ENCODE measurements at places on chromosomes 1 and 21. TPM values are rescaled to one million over a fixed set of nuclear protein-coding genes. Genes with fewer than 3 reads are reported as not detected.

The PLEKHN1 gene
- total RNA-seq: 4.0 TPM

The PBX1 gene
- total RNA-seq: 0.86 TPM

The GJB3 gene
- 274 TPM for total RNA-seq

The MFAP2 gene
- 91.4 TPM for total RNA-seq

The GUCA2B gene
- total RNA-seq: not detected

The ZNF692 gene
- 24.7 TPM for total RNA-seq

The RNU1-4 gene
- under 0.01 TPM for total RNA-seq

The GJB4 gene
- total RNA-seq: 5.5 TPM

The ACTL8 gene
- total RNA-seq: not detected

The CDC73 gene
- 12.3 TPM for total RNA-seq

The SYNC gene
- 8.7 TPM for total RNA-seq

The NDUFS2 gene
- total RNA-seq: 120 TPM

The OR14K1 gene
- total RNA-seq: not detected

The SEMA6C gene
- total RNA-seq: 0.84 TPM

The DMBX1 gene
- total RNA-seq: not detected

The PGLYRP4 gene
- 0.55 TPM for total RNA-seq

The ZBTB8A gene
- total RNA-seq: 4.1 TPM

The ZNF593OS gene
- total RNA-seq: not detected

The TMEM269 gene
- not detected for total RNA-seq

The EFNA4 gene
- 14.4 TPM for total RNA-seq

The FCAMR gene
- not detected for total RNA-seq

The CD164L2 gene
- total RNA-seq: 0.65 TPM

The MANEAL gene
- 0.78 TPM for total RNA-seq

The IL20 gene
- 13.7 TPM for total RNA-seq

The LCE2A gene
- total RNA-seq: not detected

The COL6A2 gene
- total RNA-seq: 5.5 TPM

The TRIM17 gene
- total RNA-seq: not detected

The CELA2A gene
- not detected for total RNA-seq

The PCNT gene
- total RNA-seq: 15.4 TPM

The LCE1D gene
- total RNA-seq: not detected

The OLFML3 gene
- 0.31 TPM for total RNA-seq

The TCHH gene
- total RNA-seq: 0.04 TPM

The MASP2 gene
- not detected for total RNA-seq

The LRRC53 gene
- not detected for total RNA-seq

The CAMK1G gene
- not detected for total RNA-seq

The ETV3L gene
- not detected for total RNA-seq

The HENMT1 gene
- 6.7 TPM for total RNA-seq

The UBXN10 gene
- 0.04 TPM for total RNA-seq

The PLEKHG5 gene
- total RNA-seq: 28.8 TPM

The UBE2U gene
- not detected for total RNA-seq

The PMVK gene
- total RNA-seq: 13.8 TPM
